Right lung (tissue), 10 donors: ENCODE measurements at places on chromosomes 6 and 20. TPM values are rescaled to one million over a fixed set of nuclear protein-coding genes. Genes with fewer than 3 reads are reported as not detected.
A peak's percentile ranks its signal among the peaks of the same experiment; 100 is the strongest.

DNA sequence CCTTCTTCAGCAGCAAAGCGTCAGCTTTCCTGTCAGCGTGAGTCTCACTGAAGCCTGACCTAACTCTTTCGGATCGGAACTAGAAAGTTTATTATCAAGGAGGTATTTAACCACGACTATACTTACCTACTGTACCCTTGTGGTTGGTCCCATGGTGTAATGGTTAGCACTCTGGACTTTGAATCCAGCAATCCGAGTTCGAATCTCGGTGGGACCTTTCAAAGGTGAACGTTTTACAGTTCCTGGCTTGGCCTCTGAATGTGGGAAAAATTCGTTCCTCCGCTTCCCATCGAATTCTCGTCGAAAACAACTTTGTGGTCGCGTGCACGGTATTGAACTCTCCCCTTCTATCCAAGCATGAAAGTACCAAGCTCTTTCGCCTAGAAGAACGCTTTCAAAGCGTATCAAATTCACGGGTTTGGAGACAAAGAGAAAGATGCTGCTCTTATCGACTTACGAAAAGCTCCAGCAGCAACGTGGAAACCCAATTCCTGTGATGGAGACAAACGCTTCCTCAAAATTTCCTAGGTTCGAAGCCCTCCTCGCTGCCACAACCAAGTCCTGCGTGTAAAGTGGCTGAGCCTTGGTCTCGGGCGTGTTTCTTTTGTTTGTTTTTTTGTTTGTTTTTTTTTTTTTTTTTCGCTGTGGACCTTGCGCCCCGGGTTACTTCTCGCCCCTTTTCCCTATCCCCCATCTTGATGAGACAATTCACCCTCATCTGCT is 63.7 kb downstream of the GPX5 start:
- DNase-seq = peak; percentile 83

- DNase-seq = no peak
These were observed 61.4 kb downstream of the CD24 start for GRCh38 chr6:106913111-106913510.

Gene LY6G6D
- polyA plus RNA-seq = not detected

Gene OOEP
- 0.66 TPM for polyA plus RNA-seq

DNA sequence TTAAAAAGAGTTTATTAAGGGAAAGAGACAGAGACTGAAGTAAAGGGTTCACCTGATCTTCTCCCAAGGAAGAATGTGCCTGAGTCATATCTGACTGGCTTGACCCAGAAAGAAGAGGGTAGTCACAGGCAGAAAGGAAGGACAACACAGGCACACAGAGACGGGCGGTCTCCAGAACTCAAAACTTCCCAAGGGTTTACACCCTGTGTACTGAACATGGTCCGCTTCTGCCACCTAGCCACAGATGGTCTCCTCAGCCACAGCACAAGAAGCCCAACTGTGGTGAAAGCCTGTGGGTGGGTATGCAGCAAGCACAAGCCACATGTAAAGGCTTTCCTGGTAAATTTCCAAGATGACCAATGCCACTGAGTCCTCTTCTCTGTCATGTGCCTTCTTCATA is 17.2 kb downstream of the UNC5CL start:
- DNase-seq = no peak

- DNase-seq = no peak
These were observed 153.6 kb downstream of the VEGFA start for GRCh38 chr6:43923376-43924221.

Gene C20orf144
- polyA plus RNA-seq = 0.39 TPM

- DNase-seq = no peak
These were observed 62.1 kb downstream of the TBXT start for GRCh38 chr6:166105341-166106075.

DNA sequence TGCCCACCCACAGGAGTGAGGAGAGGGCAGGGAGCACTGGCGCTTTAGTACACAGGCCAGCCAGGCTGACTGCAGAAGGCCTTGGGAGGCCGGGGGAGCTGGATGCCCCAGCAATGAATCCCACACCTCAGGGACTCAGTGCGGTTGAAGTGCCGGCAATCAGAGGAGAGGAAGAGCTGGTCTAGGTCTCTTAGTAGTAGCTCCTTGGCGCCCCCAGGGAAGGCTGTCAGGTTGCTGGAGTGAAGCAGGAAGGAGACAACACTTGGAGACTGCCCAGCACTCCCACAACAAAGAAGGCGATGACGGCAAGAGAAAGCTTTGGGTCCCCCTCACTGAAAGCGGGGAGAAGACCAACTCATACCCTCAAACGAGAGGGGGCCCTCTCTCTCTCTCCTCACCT is 8.3 kb upstream of the TNXB start:
- DNase-seq = no peak

Gene TP53TG5
- polyA plus RNA-seq = 1.5 TPM

Gene TRIM40
- 0.14 TPM for polyA plus RNA-seq

DNA sequence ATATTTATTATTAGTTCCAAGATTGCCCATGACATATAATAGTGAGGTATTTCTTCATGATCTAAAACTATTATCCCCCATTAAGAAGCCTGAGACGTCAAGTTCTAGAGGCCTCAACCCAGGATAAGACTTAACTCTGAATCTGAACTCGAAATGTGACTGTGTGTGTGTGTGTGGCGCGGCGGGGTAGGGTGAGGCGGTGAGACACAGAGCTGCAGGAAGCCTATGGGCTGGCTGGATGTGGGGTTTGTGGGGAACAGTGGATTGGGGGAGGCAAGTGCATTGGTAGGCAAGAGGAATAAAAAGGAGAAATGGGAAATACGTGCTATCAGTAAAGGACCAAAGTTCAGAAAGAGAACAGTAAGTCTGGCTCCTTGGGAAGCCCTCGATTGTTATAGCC is 66.5 kb upstream of the RNF146 start:
- no peak for DNase-seq

DNA sequence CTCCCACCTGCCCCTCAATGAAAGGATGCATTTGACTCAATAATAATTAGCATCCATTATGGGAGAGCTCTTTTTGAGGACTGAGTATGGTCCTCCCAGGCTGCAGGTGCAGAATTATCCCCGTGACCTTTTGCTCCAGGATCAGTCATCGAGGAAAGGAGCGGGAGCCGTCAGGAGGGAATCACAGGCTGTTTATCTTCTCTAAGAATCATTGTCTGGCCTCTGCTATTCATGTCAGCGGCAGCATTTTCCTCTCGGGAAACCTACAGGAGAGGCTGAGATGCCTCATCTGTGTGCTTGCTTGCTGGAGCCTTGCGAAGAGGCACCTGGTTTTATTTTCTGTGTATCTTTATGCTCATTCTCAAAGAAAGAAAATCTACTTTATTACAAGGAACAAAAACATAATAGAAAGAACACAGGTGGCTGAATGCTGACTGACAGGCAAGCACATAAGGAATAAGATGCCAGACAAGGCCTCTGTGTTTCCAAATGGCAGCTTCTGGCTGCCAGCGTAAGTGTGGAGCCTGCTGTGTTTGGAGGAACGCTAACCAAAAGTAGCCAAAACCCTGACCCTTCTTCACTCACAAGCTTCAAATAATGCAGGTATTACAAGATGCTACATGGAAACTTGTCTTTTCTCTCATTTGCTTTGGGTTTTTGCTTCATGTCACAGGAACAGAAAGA is 539.1 kb upstream of the MARCKS start:
- DNase-seq = no peak

Gene TULP1
- 6.3 TPM for polyA plus RNA-seq

GRCh38 chr6:3208098-3208774 is 19.2 kb downstream of the TUBB2B start:
- no peak for DNase-seq

GRCh38 chr6:15380351-15380750 is 134.5 kb downstream of the JARID2 start:
- no peak for DNase-seq

Gene FGD2
- 3.1 TPM for polyA plus RNA-seq

- no peak for DNase-seq
These were observed 2.3 kb downstream of the DSTN start for GRCh38 chr20:17572034-17572638.

- DNase-seq = peak; percentile 64
These were observed 97.5 kb downstream of the ARMC2 start for GRCh38 chr6:108945681-108946159.

DNA sequence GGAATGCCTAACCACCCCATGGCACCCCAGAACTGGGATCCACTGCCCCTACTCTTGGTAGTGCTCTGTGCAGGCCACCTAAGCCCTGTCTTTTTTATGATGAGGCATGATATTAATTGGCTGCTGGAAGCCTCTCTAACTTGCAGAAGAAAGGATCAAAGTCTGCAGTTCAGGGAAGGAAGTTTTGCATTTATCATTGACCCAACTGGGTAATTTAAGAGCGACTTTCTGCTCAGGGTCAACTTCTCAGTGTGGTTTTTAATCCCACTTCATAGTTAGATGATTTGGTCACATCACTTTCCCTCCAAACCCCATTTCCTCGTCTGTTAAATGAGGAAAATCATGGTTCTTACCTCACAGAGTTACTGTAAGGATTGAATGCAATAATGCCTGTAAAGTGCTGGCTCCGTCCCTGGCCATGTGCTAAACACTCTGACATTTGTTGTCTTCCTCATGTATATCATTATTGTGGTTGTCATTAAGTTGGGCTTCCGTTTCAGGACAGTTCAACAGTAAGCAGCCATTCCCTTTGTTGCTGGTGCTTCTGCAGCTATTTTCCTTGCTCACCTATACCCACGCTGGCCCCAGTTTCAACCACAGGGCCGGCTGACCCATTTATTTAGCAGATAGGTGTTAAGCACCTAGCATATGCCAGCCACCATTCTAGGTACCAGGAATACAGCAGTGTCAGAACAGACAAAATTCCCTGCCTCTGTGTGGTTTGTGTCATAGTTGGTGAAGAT is 14.2 kb downstream of the E2F3 start:
- no peak for DNase-seq

- no peak for DNase-seq
These were observed 3.8 kb upstream of the PIGU start for GRCh38 chr20:34680586-34681175.

Gene JAG1
- 43.7 TPM for polyA plus RNA-seq

- no peak for DNase-seq
These were observed 259.4 kb downstream of the GJA1 start for GRCh38 chr6:121694801-121695251.

Gene KIF25
- 13.2 TPM for polyA plus RNA-seq

- no peak for DNase-seq
These were observed 11.2 kb downstream of the CCDC167 start for GRCh38 chr6:37488476-37488875.

DNA sequence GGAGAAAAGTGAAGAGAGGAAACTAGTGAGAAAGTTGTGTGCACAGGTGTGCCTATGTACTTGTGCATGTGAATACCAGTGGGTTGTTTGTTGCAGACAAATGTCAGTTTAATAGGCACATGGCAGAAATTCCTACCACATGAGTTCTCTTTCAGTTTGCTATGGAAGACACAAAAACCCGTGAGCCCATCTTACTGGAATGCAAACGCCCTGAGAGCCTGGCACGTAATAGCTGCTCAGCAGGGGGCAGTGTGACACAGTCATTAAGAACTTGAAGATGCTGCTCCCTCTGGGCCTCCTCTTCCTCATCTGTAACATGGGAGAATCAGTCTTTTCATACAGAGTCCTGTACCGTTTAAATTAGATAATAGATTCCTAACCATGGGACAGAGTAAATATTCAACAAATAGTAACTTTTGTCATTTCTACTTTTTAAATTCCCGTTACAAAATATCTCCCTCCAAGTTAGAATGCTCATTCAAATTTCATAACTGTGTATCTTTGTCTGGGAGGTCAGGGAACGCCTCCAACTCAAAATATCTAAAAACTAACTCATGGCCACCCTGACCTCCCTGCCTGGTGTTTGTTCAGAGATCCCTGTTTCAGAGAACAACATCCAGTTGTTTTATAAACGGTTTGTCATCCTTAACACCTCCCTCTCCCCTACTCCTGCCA is 802.9 kb downstream of the MAFB start:
- no peak for DNase-seq

Gene SOX18
- 28.8 TPM for polyA plus RNA-seq

- DNase-seq = no peak
These were observed 6.4 kb upstream of the FAM217A start for GRCh38 chr6:4085332-4085700.

Gene HLA-DOB
- polyA plus RNA-seq = 0.45 TPM

DNA sequence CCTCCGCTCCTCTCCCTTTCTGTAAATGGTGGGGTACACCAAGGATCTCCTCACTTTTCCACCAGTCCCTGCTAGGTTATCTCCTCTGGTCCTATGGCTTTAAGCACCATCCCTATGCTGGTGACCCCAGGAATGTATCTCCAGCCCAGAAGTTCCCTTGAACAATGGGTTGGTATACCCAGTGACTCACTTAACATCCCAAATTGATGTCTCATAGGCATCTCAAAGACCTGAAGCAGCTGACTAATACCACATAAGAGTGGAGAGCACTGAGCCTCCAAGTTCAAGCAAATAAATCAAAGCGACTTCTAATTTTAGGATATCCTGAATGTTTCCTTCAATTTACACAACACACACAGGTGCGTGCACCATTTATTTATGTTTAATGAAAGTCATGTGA is 48.3 kb downstream of the ADGRF1 start:
- DNase-seq = no peak

Gene EFHC1
- polyA plus RNA-seq = 70.9 TPM

DNA sequence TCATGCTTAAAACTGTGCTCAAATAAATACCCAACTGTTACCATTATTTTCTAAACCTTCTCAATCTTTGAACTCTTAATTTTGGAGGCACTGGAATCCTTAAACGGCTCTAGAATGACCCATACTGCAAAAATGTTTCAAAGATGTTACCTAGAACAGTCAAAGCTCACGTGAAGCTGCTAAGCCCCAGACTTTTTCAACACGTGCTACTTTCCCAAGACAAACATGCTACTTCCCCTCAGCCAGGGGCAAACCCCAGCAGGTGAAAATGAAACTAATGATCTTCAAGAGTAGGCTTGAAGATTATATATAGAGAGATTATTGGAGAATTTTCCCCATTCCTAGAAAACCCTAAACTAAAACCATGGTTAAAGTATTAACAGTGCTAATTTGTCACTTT is 28.1 kb downstream of the HUS1B start:
- no peak for DNase-seq

Gene RBPJL
- not detected for polyA plus RNA-seq

- no peak for DNase-seq
These were observed 8.8 kb downstream of the DEFB129 start for GRCh38 chr20:235891-236290.

DNA sequence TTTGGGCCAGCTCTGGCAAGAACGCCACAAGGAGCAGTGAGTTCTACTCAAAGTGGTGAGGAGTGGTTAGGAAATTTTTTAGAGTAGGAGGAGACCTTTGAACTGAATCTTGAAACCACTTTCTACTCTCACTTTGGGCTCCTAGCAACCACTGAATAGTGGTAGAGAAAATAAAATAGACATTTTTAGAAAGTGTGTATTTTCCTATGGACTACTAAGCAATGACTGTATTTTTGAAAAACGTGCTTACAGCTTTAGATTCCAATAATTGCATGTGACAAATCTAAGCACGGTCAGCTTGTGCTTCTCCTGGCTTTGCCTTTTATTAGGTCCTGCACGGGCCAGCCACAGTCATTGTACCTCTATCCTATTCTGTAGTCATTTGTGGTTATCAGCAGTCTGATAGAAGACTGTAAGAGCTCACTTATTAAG is 8.7 kb upstream of the IFNGR1 start:
- no peak for DNase-seq

GRCh38 chr6:148904896-148905870 is 158.4 kb downstream of the UST start:
- DNase-seq = no peak

- no peak for DNase-seq
These were observed 233.3 kb downstream of the SYNDIG1 start for GRCh38 chr20:24702501-24703283.

Gene TAGAP
- polyA plus RNA-seq = 1.3 TPM

Gene SULF2
- 18.2 TPM for polyA plus RNA-seq

GRCh38 chr6:150006961-150007464 is 18.3 kb downstream of the RAET1L start:
- DNase-seq = no peak

GRCh38 chr6:47256361-47256760 is 53.3 kb downstream of the TNFRSF21 start:
- DNase-seq = no peak
